ENCODE measurements at places on chromosomes 4 and X.

GRCh38 chr4:81663368-81663767 is 191.7 kb upstream of the RASGEF1B start:
- DNase-seq, result no peak

GRCh38 chr4:26509681-26510333 is 19.5 kb upstream of the CCKAR start:
- no peak for DNase-seq

- DNase-seq, result no peak
Measured at GRCh38 chr4:121112530-121112929, 40.2 kb upstream of the NDNF start.

GRCh38 chrX:29419774-29420553 is 795.4 kb upstream of the MAGEB2 start:
- DNase-seq, result peak; percentile 50

DNA sequence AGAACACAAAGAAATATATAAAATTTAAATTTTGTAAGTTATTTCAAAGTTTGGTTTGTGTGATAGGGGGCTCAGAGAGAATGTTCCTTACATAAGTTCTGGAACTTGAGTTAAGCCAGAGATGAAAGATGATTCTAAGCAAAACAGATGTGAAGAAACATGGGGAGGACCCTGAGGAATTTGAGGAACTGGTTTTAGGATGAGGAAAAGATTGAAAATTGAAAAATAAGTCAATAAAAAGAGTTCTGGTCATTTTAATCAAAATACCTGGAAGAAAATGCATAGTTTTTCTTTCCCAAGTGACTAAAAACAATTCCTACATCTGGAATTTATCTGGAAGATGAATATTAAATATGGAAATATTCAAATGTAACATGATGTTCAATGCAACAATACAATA is 37.4 kb downstream of the HELQ start:
- DNase-seq, result no peak

- DNase-seq, result no peak
Measured at GRCh38 chr4:185352202-185352601, 43.5 kb downstream of the LRP2BP start.

- DNase-seq, result no peak
Measured at GRCh38 chr4:140595065-140595464, 26.3 kb upstream of the UCP1 start.

DNA sequence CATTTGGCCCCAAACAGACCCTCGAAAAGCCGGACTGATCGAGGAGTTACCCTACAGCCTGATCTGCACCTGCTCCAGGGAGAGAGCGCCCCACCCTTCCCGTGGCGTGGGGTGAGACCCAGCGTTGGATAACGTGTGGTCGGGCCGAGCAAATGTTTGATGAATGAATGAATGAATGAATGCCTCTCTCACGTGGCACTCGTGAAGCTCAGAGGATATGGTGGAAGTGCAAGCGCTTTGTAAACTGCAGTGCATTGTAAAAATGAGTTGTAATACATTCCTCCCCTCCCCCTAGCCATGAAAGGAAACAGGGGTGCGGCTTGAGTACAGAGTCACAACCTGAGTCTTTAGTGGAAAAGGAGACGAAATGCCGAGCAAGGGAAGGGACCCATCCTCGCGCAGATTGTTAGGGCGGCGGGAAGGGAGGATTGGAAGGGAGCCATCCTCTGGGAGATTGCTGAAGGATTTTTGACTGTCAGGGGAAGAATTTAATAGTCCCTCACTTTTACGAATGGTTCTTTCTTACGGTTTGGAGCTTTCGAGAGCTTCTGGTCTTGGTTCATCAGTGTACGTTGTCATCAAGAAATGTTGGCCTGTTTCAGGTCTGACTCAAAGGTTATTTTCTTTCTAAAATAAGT is 772 bp upstream of the FBXW7 start:
- peak; percentile 48 for DNase-seq

GRCh38 chr4:168585168-168586091 is 88.6 kb downstream of the PALLD start:
- peak; percentile 87 for DNase-seq

- DNase-seq, result no peak
Measured at GRCh38 chr4:52883707-52884669, 21.9 kb downstream of the RASL11B start.
